Activated T-cell treated with anti-CD3 and anti-CD28 coated beads, Interleukin-2, amount 50 U/mL, for 4 hours (primary cell): ENCODE measurements at places on chromosomes 5 and 9.

DNA sequence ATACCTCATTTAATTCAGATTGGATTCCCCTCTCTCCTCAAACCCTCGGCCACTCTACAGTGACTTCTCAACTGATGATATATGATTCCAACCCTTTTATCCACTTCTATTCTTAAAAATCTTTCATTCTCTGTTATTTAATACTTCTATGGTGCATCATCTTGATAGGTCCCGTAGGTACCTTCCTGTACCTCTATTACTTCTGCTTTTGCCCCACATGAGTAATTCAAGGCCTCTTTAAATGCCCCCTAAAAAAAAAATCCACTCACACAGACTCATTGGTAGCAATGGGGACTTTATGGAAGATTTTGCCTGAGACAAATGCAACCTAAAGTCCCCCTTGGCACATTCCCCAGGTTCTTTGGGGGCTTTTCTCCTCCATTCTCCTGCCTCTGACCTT is 54.3 kb downstream of the FAM81B start:
- DNase-seq, result no peak

DNA sequence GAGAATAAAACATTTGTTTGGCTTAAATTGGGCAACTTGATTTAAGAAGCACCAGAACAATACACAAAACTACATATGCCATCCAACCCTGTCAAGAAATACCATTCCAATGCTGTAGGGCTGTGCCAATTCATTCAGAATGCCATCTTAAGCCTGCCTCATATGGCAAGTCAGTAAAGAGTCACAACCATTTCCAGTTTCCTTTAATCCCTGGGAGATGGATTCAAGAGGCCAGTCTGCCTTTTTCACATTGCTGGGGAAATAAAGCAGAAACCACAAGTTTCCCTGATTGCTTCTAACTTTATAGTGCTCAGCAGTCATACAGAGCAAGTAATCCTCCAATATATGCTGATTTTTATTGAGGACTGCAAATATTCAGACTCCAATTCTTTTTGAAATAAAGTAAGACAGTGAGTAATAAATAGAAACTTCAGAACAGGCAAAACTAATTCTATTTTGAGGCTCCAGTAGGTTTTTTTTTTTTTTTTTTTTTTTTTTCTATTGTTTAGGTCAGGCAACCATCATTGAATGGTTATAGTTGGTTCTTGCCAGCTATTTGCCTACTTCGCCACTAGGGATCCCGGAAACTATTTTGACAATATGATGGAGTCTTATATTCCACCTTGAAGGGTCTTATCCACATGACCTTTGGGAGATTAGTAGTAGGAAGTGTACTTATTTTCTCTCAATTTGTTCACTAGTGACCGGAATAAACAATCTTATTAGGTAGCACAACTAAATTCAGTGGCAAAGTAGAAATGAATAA is 400.9 kb upstream of the MEF2C start:
- no peak for DNase-seq

GRCh38 chr9:92607773-92608172 is 62.2 kb downstream of the IPPK start:
- no peak for DNase-seq

- DNase-seq, result no peak
Measured at GRCh38 chr5:145908206-145908960, 28.0 kb upstream of the SH3RF2 start.

DNA sequence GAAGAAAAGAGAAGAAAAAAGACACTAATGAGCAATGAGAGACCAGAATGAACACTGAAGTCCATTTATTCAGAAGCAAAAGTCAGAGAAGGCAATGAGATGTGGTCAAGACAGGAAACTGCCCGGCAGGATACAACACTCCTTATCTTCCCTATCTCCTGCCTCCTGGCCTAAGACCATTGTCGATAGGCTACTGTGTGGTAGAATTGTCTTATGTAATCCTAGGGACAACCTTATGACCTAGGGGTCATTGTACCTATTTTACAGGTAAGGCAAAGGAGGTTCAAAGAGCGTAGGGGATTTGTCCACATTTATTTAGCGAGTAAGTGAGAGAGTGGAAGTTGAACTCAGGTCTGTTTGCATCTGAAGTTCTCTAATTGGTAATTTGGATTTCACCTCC is 63.0 kb upstream of the PTPN3 start:
- no peak for DNase-seq

DNA sequence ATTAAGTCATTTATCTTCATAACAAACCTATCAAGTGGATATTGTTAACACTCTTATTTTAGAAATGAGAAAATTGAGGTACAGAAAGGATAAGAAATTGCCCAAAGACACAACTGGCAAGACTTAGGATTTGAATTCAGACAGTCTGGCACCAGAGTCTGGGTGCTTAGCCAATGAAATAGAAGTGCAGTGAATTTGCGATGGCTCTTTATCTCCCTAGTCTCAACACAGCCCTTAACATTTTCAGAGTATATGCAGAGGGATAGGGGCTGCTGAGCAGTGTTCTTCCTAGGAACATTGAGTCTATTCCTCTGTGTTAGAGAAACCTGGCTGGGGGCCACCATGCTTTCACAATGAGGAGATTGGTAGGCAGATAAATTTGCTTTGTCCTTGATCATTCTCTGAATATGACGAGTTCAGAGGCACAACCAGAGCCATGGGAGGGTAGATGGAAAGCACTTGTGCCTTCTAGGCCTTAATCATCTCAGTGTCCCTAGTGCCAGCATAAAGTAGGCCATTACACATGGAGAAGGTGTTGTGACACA is 6.1 kb upstream of the FSD1L start:
- no peak for DNase-seq

DNA sequence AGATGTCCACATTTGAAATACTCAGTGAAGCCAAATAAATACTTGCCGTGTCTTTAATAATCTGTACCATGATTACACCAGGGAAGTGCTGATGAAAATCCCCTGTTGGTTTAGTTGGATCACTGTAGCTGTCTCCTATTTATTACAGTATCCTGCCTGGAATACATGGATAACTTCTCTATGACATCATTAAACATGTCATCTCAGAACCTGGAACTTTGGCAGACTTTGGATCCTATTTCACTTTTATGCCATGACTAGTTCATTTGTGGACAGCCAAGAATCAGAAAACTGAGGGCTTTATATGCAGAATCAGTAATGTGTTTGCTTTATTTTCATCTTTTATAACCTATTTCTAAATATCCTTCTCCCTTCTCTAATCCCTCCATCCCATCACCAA is at the start of gene TXNDC8:
Gene TXNDC8 (minus strand): TSS at position 137 of the 400 bp plus-strand sequence.
- DNase-seq, result no peak

DNA sequence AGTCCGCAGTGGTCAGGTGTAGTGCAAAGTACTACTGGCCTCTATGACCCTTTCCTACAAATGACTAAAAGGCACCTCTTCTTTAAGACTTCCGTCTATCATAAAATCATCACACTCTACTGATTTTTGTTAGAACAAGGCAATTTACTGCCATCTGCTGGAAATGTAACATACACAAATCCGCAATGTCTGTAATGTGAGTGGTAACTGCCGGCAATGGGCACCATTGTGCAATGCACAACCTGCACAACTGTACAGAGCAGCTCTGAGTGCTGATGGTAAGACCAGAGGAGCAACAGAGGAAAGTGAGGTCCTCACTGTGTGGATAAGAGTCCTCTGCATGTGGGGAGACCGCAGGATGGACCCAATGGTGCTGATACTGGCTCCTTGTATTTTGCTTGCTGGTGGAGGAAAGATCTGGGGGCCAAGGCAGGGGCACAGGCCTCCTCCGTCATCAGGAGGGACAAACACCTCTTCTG is 103.7 kb downstream of the ATPSCKMT start:
- no peak for DNase-seq

- no peak for DNase-seq
Measured at GRCh38 chr9:105445203-105445881, 2.5 kb upstream of the FSD1L start.

- DNase-seq, result no peak
Measured at GRCh38 chr5:118450554-118451332, 537.6 kb downstream of the DTWD2 start.

- DNase-seq, result no peak
Measured at GRCh38 chr5:168770036-168770498, 190.9 kb upstream of the PANK3 start.

DNA sequence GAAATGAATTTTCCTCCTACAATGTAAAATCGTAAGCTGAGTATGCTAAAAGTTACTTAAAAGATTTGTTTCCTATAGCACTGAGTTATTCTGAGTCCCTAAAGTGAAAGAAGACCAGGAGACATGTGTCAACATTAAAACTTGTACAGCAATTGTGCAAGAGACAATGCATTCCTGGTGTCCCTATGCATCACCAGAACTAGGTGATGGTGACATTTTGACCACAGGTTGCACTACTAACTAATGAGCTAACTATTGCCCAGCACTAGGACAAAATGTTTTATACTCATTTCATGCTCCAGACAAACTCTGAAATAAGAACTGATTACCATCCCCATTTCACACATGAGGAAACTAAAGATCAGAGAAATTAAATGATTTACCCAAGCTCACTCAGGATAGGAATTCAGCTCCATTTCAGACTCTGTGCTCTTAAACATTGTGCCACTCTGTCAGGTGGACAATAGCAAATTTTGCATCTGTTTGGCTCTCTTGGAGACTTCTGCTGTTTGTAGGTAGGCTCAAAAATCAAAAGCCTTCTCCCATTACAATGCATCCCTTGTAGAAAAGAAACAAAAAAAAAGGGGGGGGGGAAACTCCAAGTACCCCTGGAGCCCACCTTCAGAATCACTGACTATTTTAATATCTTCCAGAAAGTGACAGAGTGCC is 269.2 kb downstream of the ACTL7B start:
- no peak for DNase-seq

GRCh38 chr9:92635760-92636159 is 34.2 kb downstream of the IPPK start:
- DNase-seq, result no peak

DNA sequence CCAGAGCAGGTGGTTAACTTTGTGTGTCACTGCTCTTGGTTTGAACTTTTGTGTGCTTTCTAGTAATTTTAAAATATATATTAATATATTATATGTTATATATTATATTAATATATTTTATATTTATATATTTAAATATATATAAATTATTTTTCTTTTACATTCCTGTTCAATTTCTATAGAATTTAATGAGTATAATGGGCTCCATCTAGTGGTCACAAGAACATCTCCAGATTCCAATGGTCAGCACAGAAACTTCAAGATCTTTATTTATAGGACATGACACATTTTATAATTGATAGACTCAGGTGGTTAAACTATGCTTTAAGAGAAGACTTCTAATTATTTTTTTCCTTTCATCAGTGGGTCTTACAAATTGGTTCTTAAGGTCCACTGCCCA is 39.1 kb downstream of the COL23A1 start:
- DNase-seq, result no peak

GRCh38 chr9:82284758-82285157 is 296.2 kb downstream of the SPATA31D1 start:
- no peak for DNase-seq

- DNase-seq, result no peak
Measured at GRCh38 chr9:37392272-37392671, 30.2 kb upstream of the GRHPR start.

DNA sequence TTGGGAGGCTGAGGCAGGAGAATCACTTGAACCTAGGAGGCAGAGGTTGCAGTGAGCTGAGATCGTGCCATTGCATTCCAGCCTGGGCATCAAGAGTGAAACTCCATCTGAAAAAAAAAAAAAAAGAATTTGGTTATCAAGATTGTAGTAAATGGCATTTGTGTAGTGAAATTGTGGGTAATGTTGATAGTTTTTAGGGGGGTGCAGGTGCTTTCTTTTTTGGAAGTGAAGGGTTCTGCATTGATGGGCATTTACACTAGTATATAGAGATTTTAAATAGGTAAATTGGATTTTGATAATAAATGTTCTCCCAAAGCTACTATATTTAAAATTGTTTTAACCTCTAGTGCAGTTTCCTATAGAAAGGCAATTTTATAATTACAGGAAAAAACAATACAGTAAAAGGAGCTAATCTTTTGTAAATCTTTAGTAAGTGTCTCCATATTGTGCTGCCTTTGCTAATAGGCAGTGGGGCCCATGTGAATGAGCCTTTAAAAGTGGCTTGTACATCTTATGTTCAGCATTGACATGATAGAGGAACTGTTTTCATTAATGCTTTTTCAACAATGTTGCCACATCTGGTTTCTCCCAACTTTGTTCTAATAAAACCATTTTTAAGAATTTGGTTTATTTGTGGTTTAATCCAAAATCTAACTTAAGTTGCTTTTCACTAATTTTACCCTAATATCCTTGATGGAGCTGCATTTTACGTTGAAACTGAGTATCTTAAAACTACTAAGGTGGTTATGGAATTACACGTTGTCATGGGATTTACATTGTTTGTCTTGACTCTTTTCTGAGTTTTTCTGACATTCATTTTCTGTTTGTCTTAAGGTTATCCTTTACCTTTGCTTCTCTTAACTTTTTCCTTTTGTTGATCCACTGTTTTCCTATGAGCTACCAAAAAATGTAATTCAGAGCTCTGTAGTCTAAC is 11.1 kb downstream of the MATR3 start:
- no peak for DNase-seq

DNA sequence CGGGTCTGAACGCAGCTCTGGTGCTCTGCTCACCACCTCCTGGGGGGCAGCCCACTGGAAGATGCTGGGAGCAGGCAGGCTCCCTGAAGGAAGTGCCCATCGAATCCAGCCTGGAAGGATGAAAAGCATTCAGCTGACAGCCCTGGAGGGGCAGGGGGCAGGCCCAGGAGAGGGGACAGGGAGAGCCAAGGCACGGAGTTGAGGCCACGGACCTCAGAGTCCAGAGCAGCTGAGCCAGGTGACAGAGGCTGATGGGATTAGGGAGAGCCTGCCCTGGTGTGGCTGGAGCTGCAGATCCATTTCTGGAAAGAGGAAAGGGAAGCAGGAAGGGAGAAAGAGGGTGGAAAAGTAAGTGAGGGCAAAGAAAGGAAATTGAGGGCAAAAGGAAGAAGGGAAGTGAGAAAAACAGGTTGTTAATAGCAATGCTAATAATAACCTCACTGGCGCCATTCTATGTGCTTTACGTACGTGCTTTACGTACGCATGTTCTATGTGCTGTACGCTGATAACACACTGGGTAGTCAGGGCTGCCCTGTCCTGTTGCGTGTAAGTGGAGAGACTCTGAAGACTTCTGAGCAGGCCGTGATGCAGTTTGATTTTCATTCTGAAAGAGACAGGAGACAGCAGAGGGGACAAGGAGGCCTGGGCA is 52.6 kb downstream of the LMX1B start:
- DNase-seq, result no peak

DNA sequence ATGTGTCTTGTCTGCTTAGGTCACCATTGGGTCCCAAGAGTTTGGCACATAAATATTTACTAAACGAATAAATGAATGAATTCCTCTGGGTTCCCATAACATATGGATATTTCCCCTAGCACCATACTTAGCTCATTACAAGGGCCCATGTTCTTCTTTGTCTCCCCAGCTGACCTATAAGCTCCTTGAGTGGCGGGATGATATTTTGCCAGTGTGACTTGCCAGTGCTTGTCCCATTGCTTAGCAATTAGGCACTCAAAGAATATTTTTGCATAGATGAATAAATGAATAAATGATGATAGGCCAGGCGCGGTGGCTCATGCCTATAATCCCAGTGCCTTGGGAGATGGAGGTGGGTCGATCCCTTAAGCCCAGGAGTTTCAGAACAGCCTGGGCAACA is 16.9 kb upstream of the CTNNA1 start:
- DNase-seq, result no peak

GRCh38 chr5:68292316-68292715 is 76.8 kb downstream of the PIK3R1 start:
- DNase-seq, result no peak
